ENCODE measurements at places on chromosomes 1 and 21.

DNA sequence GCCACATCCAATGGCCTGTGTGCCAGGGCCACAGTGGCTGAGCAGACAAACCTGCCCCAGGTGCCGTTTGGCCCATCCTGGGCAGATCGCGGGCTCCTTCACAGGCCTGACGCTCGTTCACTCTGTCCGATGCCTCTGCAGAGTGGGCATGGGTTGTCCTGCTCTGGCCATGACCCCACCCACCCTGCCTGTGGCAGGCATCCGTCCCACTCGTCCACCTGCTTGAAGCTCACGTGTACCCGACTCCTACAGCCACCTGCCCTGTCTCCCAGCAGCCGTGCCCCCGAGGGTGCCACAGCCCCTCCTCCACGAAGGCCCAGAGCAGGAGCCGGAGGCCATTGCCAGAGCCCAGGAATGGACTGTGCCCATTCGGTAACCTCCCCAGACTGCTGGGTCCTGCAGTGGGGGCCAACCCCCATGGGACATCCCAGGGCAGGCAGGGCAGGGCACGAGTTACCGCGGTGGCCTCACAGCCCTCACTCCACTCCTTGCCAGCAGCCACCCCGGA is 41.9 kb downstream of the TRIM11 start:
- DNase-seq = no peak

GRCh38 chr1:38125837-38126520 is 79.4 kb upstream of the POU3F1 start:
- DNase-seq = no peak

DNA sequence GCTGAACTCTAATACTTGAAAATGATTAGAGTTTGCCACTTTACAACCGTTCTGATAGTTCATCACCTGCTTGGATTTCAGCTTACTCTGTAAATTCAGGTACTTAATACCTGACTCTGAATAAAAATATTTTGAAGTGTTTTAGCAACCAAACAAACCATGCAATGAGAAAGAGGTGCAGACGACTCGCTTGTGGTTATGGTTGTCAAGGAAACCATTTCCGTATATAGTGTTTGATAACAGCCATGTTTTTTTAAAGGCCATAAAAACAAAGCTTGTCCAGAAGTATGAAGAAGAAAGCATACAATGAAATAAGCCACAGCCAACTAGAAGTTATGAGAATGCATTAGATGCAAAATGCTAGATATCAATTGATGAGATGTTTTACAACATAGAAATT is 167.2 kb upstream of the HMCN1 start:
- DNase-seq = no peak

GRCh38 chr1:236089046-236089773 is 24.3 kb upstream of the NID1 start:
- DNase-seq = no peak

DNA sequence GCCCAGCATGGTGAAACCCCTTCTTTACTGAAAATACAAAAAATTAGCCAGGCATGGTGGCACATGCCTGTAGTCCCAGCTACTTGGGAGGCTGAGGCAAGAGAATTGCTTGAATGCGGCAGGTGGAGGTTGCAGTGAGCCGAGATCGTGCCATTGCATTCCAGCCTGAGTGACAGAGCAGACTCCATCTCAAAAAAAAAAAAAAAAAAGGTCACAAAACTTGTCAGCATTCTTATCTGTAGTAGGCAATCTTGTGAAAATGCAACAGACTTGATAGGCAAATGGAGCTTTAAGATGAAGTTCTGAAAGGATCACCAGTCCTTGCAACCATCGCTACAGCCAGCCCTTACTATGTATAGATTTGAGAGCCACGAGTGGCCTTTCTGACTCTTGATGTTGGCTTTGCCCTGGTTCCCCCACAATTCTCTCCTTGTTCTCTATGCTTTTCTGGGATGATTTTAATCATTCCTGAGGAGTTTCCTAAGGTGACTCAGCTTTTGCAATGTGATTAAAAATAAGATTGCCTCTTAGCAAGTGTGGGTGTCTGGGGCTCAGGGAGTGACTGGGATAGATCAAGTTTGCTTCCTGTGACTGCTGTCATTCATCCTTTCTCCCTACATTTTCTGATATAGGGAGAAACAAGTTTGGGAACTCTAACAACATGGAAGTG is 7.1 kb upstream of the MAP1LC3C start:
- no peak for DNase-seq
